ENCODE measurements at places on chromosomes 3 and 15.
A peak's percentile ranks its signal among the peaks of the same experiment; 100 is the strongest.

DNA sequence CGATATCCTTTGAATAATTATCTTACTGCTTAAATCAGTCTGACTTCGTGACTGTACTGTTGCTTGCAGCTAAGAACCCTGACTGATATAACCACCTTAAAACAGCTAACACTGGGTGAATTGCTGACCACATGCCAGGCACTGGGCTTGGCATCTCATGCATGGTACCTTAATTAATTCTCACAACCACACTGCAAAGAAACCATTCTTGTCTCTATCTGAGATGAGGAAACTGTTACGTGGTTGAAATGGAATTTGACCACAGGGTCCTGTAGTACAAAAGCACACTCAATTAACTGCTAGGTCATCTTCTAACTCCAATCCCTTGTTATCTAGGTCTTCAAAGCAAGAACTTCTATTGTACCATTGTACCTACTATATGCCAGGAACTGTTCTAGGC lies 92.7 kb upstream of the PRICKLE2 start:
- DNase-seq = peak; percentile 35

DNA sequence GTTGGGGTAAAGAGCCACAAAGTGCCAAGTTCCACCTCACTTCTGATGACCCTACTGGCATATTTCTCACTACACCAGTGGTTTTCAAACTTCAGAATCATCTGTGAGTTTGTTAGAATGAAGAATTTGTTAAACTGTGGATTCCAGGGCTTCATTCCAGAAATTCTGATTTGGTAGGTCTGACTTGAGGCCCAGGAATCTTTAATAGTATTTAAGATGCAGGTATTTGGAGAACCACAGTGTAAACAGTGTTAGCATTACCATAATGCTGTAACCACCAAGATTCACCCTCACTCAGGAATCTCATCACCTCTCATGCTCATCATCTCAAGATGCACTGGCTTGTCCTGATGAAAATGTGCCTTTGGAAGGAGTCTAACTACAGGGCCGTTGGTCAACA lies 6.0 kb downstream of the KCNMB3 start:
- peak; percentile 57 for DNase-seq

GRCh38 chr15:49265911-49266310 lies 95.9 kb downstream of the GALK2 start:
- DNase-seq = no peak

- DNase-seq = no peak
These were observed 65.7 kb downstream of the SYNM start for GRCh38 chr15:99170476-99171065.

DNA sequence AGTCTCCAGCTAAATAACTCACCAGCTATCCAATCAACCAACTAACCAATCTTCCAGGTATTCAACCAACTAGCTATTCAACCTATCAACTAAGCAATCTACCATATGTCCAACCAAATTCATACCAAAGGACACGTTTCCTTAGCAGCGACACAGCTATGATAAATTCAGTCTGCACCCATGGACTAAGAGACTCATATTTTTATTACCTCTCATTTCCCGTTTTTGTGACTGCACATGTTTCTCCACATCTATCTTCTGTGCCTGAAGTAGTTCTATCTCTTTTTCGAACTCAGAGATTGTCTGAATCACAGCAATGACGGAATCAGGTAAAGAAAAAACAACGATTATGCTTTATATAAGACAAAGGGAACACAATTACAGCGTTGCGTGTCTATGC lies 34.0 kb upstream of the GNB5 start:
- DNase-seq = no peak

GRCh38 chr3:138824114-138824506 lies 10.6 kb downstream of the PIK3CB start:
- DNase-seq = no peak

GRCh38 chr3:26622621-26623418 lies at the start of gene LRRC3B:
Gene LRRC3B (plus strand): TSS chr3:26622772. CDS start chr3:26709673, 86,901 bp downstream.
- no peak for DNase-seq

- peak; percentile 66 for DNase-seq
These were observed 21.3 kb upstream of the GATM start for GRCh38 chr15:45399381-45400212.

- no peak for DNase-seq
These were observed 161.2 kb upstream of the SYNPR start for GRCh38 chr3:63116922-63117321.

All from EH (cell line).